ENCODE measurements at places on chromosomes 7 and 10.

GRCh38 chr7:107687656-107688055 lies 27.0 kb downstream of the SLC26A4 start:
- DNase-seq = no peak

DNA sequence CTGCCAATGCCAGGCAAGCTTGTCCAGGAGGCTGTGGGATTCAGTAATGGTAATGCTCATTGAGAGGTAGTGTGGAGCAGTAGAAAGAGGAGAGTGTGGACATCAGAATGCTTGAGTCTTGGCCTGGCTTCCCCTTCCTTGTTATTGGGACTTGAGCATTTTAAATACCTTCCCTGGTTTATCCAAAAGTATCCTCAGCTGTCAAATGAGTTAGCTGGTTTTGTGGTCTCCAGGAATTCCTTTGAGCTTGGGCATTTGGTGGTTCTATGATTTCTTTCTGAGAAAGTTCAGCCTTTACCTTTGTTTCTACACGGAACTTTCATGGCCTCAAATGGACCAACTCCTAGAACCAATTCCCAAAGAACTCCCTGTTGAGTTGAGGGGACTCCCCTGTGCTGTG lies 264.3 kb downstream of the PTEN start:
- no peak for DNase-seq

DNA sequence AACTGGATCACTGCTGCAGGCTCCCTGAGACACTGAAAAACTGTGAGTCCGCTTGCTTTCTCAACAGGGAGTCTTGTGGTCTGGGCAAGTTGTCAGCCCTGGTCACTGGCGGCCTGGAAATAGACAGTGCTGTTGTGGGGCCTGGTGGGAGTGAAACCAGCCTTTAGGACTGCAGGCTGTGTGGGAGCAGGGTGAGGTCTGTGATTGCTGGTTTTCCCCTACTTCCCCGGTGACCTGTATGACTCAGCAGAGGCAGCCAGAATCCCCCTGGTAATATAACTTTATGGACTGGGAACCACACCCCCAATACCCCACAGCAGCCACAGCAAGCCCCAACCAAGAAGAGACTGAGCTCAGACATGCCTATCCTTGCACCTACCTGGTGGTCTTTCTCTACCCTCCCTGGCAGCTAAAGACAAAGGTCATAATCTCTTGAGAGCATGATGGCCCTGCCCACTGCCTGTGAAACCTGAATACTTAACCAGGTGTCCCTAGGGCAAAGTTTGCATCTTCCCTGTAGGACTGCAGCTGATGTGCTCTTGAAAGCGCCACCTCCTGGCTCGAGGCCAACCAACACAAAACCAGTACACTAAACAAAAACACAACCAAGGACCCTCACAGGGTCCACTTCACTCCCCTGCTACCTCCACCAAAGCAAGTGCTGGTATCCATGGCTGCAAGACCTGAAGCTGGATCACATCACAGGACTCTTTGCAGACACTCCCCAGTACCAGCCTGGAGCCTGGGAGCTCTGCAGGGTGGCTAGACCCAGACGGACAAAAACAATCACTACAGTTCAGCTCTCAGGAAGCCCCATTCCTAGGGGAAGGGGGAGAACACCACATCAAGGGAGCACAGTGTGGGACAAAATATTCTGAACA lies 7.2 kb upstream of the ADAM22 start:
- DNase-seq = peak; percentile 56

DNA sequence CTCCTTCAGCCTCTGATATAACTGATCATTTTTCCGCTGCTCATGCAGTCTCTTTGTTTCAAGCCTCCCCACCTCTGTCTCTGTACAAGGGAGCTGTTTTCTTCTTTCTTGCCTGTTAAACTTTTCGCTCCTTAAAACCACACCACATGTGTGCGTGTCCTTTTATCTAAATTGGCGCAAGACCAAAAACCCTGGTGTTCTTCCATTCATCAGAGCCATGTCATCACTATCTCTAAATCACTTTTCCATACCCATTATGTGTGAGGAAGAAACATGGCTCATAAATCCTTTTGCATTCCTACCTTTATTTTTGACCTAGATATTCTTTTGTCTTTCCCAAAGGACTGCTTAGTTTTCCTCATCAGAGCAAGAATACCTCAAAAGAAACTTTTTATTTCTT lies 239.0 kb upstream of the IMMP2L start:
- DNase-seq = no peak

Measured in NCI-H1417 (cell line).